ENCODE measurements at places on chromosomes 2 and 18.

GRCh38 chr2:138029276-138029675 lies 65.0 kb downstream of the HNMT start:
- no peak for DNase-seq

GRCh38 chr2:214774108-214774507 lies 35.4 kb downstream of the BARD1 start:
- DNase-seq = no peak

DNA sequence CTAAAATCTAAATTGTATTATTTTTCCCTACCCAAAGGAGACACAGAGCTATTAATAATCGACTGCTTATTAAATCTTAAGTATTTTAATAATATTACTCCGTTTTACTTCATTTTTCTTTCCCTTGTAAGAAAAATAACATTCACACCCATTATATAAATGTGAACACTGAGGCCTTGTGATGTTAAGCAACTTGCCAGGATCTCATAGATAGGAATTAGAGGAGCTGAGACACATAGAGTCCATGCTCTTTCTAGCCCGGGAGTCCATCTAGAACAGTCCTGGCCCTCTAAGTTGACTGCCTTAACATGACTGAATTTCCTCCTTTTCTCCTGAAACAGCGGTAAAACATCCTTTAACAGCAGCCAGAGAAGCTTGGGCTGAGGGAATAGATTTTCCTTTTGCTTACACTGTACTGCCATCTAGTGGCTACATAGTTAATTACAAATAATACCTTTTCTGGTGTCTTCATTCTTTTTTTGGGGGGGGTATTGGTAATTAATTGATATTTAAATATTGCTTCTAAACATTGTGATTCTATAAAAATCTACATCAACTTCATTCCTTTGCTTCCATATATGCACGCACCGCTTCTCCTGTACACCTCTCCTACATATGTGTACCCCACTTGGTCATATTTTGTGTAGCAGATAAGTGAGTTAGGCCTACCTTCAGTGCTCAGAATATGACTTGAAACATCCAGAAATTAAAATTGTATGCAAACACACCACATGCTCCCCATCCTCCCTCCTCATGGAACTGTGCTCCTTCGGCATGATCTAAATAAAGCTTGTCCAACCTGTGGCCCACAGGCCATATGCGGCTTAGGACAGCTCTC lies 125.8 kb upstream of the HNMT start:
- DNase-seq = peak; percentile 8

- DNase-seq = no peak
Measured at GRCh38 chr18:3350021-3350420, 88.1 kb downstream of the MYL12B start.

DNA sequence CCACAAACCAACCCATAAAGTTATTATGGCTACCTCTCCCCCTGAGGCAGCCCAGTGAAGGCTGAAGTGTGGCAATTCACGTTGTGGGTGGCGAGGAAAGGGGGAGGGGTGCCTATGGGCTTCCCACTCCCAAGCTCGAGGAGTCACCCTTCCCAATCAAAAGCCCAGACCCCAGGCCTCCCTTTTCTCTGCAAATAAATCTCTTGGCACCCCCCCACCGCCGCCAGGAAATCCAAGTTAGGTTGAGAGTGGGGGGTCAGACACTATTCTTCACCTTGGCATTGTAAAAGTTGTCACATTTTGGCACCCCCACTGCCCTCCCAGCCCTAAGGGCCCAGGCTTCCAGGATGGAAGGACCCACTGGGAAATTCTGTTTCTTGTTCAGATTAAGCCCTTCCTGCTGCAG lies 6.9 kb downstream of the ANKRD53 start:
- no peak for DNase-seq

DNA sequence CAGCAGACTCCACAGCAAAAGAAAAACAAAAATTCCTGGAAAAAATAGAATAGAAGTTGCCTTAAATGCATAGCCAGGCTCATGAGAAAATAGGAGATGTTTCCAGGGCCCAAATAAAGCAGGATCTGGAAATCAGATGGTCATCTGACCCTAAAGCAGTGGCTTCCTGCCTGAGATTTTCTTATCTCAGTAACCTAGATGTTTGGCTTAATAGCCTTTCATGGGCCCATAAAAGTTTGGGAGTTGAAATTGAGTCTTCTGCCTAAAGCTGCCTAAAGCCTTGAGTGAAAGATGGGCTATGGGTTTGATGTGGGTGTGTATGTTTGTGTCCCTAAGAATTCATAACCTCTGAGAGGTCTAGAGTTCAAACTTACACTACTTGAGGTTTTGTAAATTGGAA lies 149.1 kb downstream of the ANTXR1 start:
- no peak for DNase-seq

DNA sequence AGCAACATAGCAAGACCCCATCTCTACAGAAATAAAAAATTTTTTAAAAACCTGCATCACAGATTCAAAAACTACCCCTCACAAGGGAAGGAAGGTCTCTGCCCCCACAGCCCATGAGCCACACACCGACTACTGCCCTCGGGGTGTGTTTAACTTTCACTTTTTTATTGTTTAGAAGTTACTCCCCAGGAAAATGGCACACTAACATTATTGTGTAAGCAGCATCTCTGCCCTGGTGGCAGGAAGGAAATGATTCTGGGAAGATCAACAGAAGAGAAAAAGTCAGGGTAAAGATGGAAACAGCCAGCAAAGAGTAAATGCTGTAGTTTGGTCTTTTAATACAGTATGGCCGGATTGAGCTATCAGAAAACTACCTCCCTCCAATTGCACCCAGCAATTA lies 21.9 kb downstream of the TRABD2A start:
- no peak for DNase-seq

DNA sequence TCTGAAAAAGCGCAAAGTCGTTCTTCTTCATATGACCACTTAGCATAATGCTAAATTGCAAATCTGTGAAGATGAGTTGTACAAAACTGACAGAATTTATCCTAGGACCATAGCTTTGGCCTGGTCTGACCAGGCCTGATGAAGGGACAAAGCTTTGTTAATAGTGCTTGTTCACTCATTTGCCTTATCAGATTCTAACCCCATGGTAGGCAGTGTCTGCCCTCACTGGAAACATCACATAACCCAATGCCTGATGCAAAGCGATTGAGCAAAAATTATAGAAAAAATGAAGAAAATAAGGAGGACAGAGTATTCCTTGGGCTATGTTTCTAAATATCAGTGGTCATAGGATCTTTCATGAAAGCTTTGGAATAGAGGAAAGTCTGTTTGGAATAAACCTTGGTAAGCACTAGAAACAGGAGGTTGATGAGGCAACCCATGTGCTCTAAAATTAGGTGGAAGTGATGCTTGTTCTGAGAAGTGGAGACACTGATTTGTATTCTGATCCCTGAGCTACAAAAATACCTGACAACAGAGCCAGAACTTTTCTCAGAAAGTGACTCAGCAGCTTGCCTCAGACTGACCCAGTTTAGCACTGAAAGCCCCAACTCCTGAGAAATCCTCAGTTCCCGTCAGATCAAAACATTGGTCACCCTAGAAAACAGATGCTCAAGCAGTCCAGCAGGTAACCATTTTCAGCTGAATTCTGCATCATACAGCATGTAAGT lies 131.4 kb upstream of the MAPRE2 start:
- DNase-seq = no peak

DNA sequence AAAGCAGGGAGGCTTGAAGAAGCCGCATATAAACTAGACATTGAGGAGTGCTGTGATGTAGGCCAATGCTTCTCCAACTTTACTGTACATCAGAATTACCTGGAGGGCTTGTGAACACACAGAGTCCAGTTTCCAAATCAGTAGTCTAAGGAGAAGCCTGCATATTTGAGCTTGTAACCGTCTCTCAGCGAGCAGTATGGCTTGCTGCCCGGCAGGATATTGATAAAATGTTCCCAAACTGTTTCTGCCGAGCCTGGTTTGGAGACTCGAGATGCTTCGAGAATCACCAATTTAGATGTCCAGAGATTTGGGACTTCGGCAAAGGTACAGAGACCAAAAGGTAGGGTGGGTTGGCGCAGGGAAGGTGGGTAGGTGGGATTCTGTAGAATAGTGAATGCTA lies 11.0 kb upstream of the RAB31 start:
- no peak for DNase-seq

- DNase-seq = no peak
Measured at GRCh38 chr2:38163006-38163405, 87.1 kb upstream of the CYP1B1 start.

- no peak for DNase-seq
Measured at GRCh38 chr2:78896536-78896935, 129.0 kb upstream of the REG3G start.

GRCh38 chr2:96137321-96138178 lies 752 bp downstream of the ASTL start:
- no peak for DNase-seq

GRCh38 chr2:237044281-237044680 lies 41.4 kb upstream of the COPS8 start:
- DNase-seq = no peak

- no peak for DNase-seq
Measured at GRCh38 chr2:218478544-218478943, 59.6 kb downstream of the VIL1 start.

DNA sequence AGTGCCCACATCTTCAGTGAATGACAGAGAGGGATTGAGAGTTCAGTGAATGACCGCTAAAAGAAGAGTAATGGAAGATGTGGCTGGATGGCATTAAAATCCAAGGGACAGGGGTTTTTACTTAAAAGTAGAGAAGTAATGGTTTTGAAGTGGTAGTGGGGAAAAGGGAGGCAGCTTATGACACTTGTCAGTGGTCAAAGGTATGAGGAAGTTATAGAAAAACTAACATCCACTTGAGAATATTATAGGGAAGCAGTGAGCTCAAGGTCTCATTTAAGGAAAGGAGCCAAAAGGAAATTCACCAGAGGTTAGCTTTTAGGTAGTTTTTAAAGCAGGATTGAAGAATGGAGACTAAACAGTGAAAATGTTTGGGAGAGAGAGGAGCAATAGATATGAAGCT lies 24.3 kb downstream of the CDK15 start:
- DNase-seq = no peak

DNA sequence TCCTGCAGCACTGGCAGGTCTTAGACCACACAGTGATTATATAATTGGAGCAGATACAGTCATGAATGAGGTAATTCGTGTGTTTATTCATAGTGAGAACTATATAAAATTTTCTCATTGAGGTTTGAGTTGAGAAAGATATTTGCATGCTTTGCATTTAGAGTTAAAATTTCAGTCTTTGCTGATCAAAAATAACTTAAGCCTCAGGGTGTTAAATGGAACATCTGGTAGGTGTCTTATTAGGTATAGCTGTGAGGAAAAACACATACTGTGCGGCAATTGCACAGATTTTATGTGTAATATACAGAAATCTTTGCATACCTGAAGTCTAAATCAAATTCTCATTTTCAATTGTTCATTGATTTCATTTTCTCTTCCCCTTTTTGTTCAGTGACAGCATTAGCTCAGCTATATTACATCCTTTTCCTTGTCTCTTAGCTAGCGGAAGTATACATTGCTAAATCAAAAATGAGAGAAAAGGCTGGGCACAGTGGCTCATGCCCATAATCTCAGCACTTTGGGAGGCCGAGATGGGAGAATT lies 21.2 kb downstream of the GORASP2 start:
- no peak for DNase-seq

DNA sequence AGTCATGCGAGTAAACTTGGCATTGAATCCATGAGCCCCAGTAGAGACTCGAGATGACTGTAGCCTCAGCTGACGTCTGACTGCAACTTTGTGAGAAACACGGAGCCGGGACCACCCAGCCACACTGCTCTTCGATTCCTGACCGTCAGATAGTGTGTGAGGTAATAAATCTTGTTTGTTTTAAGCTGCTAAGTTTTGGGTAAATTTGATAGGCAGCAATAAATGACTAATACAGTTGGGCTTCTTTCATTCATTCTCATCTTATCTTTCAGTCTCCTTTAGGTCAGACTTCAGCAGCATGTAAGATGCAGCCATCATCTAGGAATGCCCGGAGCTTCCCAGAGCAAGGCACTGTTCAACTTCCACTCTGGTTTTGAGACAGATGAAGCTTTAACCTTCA lies 8.0 kb upstream of the KLHL29 start:
- no peak for DNase-seq

All from DMS79 (cell line).